Pons (tissue), 1 donor: ENCODE measurements at places on chromosomes 3 and 15.
A peak's percentile ranks its signal among the peaks of the same experiment; 100 is the strongest.

DNA sequence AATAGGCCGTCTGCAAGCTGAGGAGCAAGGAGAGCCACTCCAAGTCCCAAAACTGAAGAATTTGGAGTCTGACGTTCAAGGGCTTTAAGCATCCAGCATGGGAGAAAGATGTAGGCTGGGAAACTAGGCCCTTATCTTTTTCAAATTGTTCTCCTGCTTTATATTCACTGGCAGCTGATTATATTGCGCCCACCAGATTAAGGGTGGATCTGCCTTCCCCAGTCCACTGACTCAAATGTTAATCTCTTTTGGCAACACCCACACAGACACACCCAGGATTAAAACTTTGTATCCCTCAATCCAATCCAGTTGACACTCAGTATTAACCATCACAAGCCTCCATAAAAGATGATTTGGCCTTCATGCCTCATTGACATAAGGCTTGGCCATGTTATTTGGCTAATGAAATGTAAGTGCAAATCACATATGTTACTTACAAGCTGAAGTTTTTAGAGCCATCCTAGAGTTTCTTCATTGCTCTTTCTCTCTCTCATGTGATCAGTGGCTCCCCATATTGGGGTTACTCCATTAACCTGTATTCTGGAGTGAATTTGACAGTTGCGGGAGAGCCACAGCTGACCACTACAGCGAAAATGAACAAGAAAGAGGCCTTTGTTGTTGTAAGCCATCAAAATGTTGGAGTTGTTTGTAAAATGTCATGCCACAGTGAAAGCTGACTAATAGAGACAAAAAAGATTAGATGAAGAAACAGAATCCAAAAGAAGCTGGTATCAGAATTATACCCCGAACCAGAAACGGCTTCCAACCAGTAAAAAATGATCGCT is 61.7 kb downstream of the GBE1 start:
- DNase-seq = peak; percentile 61

GRCh38 chr3:139107424-139108252 is 62.9 kb upstream of the PRR23C start:
- DNase-seq = no peak

- peak; percentile 45 for DNase-seq
Observed at GRCh38 chr15:72774696-72775383, 8.7 kb downstream of the ADPGK start.

DNA sequence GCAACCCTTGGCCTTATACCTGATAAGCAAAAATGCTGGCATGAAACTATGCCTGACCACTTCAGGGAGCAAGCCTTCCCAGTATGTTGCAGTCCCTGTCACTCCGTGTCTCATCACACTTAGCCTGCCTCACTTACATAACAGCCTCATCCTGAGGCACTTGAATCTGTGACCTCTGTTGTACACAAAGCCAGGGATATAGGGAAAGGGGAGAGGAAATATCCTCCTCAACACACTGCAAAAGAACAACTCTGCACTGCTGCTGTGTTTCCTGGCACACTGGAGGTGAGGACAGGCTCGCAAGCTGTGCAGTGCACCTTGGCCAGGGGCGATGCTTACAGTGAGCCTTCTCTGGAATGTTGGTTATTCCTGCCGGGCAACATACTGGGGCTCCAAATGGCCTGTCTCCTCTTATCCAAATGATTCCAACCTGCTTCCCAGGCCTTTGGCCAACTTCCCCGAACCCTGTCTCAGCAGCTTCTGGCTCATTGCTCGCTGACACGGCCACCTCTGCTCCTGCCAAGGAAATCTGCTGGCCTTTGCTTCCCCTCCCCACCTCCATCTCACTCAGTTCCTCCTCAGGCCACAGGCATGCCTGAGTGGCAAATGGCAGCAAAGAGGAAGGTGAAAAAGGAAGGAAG is 109.2 kb downstream of the CD47 start:
- DNase-seq = peak; percentile 51

DNA sequence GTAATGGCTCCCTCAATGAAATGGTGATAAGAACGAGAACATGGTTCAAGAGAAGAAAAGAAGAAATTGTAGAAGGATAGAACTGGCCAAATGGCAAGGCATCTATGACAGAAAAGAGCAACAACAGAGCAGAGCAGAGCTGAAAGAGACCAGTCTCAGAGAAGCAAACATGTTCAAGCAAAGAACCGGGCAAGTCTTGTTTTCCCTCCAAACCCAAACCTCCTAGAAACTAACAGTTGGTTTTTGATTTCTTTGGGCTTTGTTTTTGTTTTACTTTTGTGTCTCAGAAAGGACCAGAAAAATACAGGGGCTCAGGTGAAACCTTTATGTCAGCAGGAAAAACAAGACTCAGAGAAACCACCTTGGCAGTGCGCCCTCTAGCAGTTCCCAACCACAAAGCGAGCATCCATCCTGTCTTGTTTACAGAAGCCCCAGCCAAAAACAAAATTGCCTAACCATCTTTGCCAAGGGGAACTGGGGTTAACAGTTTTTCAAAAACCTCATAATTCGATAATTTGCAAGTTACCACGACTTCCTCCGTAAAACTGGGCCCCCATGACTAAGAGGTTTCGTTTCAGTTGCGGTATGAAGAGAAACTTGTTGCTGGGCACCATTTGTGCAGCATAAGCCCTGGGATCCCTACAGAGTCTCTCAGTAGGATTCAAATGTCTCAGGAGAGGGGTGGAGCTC is 159.2 kb upstream of the SLC24A5 start:
- DNase-seq = no peak

GRCh38 chr3:185976100-185976499 is 38.3 kb upstream of the TRA2B start:
- no peak for DNase-seq

DNA sequence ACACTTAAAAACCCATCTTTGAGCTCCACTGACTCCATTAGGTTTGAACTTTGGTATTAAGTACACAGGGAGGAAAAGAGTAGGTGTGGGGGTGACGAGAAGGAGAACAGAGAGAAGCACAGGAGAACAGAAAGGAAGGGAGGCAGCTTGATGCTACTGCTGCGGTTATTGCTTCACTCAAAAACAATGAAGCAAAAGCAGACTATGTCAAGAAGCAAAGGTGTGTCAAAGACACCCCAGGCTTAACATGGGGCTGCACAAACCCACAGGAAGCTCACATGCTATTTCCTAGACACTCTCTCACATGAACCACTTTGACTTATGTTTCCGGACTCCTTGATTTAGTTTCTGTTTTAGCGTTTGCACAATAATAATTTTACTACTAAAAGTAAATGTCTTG is 961.0 kb upstream of the CFAP20DC start:
- no peak for DNase-seq

GRCh38 chr3:17151598-17152373 is 267.0 kb downstream of the PLCL2 start:
- no peak for DNase-seq

DNA sequence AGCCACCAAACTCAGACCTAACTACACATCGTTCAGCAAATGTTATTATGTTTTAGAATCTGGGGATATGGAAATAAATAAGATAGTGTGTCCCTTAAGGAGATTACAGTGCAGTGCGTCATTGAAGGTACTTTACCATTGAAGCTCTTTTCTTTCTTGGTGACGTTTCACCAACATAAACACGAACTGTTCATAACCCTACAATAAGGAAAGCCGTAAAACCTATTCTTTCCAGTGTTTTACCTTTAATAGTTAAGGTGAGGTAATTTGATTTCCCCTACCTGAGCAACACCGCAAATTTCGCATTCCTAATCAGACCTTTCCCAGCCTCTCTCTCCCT is 826 bp downstream of the CCDC66 start:
- no peak for DNase-seq

DNA sequence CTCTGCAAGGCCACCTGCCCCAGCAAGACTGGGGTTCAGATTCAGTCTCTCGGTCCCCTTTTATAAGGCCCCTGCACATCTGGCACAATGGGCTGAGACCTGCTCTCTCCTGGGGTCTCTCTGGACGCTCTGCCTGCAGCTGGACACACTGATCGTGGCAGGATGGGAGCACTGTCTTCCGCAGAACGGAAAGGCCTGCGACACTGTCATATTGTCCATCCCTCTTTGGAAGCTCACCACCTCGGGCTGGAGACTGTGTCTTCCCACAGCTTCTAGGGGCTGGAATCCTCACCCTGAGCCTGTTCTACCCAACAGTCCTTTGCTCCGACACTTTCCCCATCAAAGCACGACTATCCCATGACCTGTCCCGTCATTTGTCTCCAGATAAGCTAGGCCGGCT is 11.5 kb upstream of the IGDCC4 start:
- DNase-seq = no peak

DNA sequence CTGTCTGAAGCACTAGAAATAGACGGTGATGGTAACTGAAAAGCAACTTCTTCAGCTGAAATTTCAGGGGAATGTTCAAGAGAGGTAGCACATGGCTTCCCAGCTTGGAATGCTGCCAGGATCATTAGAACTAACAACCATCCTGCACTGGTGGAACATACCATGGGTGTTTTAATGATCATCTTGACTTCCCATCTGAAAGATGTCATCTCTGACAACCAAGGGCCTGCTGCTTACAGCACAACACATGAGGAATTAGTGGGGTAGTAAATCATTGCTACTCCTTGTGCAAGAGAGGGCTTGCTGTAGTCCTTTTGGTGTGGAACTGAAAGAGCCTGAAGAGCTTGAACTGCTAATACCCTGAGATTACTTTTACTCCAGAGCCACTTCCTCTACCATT is 853.7 kb downstream of the MCTP2 start:
- DNase-seq = no peak

GRCh38 chr3:133383175-133383574 is 16.7 kb upstream of the BFSP2 start:
- DNase-seq = no peak

DNA sequence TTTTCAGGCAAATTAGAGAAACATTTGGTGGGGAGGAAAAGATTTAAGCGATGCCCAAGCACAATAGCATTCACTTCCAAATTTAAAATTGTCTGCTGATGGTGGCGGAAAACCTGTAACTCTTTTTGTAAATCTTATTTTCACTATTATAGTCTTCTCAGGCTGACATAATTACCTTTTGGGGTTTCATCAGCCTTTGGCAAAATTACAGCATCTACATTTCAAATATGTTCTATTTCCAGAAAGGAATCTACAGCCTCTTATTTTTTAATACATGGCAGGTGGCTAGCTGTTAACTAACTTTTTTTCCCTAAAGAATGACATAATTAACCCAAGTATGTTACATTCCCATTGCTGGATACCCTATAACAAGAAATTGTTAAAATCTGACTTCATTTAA is 391.5 kb upstream of the CCDC54 start:
- DNase-seq = no peak

GRCh38 chr15:74213858-74214284 is 11.3 kb upstream of the STRA6 start:
- DNase-seq = no peak

- no peak for DNase-seq
Observed at GRCh38 chr3:170164717-170165116, 16.8 kb downstream of the PHC3 start.

GRCh38 chr15:79562899-79563298 is 130.8 kb downstream of the MINAR1 start:
- no peak for DNase-seq

- DNase-seq = peak; percentile 15
Observed at GRCh38 chr3:68148447-68148846, 494.0 kb upstream of the SUCLG2 start.

GRCh38 chr3:45682311-45682710 is 6.9 kb upstream of the SACM1L start:
- no peak for DNase-seq

DNA sequence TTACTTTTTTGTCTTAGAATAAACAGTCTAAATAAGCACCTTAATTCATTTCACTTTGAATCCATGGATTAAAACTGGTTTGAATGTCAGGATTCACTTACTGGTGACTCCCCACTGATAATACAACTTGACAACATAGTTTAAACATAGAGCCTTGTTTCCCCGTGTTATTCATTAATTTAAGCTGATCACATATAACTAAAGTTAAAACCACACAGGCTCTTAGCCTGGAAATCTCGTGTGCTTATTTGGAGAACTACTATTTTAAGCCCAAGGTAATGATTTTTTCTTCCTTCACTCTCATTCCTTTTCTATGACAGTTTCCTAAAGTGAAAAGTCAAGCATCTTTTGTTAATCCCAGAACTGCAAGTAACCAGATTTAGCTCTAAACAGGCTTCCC is 64.2 kb downstream of the HACD2 start:
- no peak for DNase-seq

- DNase-seq = no peak
Observed at GRCh38 chr3:162994165-162994564, 1497.6 kb downstream of the OTOL1 start.

DNA sequence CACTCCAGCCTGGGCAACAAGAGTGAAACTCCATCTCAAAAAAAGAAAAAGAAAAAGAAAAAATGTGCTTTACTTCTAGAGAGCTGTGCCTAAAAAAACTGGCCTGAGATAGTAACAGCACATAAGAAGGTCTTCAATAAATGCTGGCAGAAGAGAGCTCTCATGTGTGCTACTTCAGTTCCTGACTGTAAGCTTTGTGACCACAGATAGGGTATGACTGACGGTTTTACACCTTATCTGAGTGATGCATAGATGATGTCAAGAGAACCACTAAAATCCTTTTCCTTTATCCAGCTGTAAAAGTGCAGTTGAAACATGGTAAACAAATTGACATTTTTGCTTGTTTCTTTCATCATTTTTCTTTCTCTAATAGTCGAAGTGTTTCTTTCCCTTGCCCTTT is 127.9 kb downstream of the C3orf70 start:
- no peak for DNase-seq

GRCh38 chr3:159832024-159832423 is 156.6 kb upstream of the IL12A start:
- DNase-seq = no peak

DNA sequence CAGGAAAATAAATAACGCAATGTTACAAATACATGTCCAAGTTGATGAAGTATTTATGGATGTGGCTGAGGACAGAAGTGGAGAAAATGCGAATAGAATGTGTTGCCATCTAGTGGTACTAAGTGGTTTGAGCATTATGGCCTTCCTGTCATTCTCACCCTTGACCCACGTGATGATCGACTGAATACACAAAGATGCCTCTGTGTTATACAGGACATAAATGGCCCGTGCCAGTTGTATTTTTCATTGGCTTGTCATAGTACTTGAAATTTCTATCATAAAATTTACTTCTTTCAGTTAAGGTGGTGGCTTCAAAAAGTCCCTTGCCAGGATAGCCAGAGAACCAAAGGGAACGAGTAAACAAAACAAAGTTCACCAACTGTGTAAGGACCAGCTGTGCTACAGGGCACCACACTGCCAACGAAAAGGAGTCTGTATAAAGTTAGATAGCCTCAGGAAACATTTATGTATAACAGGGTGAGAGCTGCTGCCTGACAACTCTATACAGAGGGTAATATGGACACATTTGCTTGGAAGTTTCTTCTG is 103.7 kb downstream of the MYH15 start:
- DNase-seq = peak; percentile 87

DNA sequence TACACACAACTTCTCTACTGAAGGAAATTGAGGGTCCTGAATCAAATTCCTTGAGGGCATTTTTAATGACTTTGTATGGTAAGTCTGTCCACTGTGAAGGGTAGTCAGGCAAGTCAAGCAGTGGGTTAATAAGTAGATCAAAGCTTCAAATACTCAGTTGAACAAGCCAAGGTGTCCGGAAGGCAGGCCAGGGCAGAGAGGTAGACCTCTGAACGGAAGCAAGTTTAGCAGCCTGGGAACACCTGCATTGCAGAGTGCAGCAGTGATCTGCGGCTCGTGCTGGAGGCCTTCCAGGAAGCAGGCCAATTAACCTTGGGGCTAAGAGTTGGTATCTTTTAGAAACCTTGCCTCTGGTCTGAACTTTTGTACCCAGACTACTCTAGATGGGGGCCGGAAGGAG is 143.8 kb downstream of the LRTM1 start:
- DNase-seq = no peak

GRCh38 chr3:143727391-143727790 is 120.9 kb downstream of the SLC9A9 start:
- no peak for DNase-seq
